ENCODE measurements at places on chromosomes 5 and 9.
A peak's percentile ranks its signal among the peaks of the same experiment; 100 is the strongest.

DNA sequence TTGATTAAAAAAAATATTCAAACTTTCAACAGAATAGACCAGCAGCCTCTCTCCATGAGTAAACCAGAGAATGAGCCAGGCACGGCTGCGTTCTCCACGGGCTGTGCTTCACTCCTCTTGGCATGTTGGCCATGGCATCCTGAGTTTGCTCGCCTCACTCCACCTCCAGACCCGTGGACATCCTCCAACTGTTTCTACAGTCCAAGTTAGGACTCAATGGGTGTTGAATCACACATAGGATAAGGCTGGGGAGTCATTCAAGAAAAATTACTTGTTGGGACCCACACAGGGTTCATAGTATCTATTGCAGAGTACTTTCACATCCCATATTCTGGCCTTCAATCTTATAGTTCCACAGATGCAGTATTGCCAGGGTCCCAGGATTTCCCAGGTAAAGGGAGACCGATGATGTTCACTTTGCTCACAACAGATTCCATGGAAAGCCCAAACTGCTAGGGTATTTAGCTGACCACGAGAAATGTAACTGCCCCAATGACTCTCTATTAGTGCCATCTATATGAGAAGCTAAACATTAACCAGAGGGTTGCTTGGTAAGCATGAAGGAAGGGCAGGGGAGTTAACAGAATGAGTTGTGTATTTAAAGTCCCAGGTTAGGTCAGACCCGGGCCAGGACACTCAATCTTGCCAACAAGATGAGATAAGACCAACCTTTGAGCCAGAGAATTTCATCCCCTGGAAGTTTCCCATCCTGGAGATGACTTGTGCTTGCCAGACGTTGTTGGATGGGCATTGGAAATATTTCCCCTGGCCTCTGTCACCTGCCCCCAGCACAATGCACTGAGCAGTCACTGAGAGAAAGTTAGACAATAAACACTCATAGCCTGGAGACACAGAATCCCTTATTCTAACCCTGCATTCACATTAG lies 19.7 kb upstream of the GDA start:
- no peak for DNase-seq

DNA sequence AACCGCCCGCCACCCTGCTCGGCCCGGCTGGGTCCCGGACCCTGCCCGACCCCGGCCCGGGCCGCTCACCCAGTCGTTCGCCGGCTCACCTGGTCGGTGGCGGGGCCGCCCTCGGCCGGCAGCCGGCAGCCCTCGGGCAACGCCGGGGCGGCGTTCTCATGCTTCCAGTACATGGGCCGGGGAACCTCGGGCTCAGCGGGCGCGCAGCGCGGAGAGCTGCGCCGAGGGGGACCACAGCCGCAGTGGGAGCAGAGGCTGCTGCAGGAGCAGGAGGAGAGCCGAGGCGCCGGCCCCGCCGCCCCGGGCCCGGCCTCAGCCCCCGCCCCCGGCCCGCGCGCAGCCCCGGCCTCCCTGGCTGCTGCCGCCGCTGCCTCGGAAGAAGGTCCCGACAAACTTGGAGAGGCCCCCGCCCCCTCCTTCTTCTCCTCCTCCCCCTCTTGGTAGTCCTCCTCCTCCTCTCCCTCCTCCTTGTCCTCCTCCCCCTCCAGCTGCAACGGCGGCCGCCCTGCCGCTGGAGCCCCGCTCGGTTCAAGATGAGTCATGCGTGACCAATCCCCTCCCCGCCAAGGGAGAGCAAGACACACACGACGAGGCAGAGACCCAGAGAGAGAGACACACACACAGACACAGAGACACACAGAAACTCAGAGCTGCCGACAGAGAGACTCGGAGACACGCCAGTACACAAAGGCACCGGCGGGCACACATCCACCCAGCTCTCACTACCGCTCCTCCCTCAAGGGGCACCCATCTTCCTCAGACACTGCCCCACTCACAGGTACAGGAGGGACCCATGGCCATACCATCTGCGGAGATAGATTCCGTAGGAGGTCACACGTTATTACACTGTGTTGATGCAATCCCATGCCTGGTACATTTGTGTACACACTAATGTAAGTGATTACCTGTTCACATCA lies at the start of gene LHX6:
Gene LHX6 (minus strand): TSS at position 390 of the 917 bp plus-strand sequence. CDS start 217 bp downstream, at position 173.
- no peak for DNase-seq

DNA sequence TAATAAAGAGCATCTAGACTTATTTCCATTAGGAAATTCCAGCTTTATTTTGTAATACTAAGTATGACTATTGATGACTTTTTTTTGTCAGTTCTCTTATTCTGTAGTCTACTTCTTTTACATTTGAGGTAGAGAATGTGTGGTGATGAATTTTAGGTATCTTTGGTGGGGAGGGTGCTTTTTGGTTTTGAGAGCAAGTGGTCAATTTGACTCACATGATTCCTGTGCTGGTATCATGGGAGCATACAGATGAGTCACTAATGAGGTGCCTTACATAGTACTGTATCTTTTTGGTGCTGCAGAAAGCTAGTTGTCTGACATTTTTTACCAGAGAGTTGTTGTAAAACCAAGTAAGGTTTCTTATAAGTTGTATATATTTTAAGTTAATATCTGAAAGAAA lies 35.3 kb downstream of the ERBIN start:
- DNase-seq: no peak

DNA sequence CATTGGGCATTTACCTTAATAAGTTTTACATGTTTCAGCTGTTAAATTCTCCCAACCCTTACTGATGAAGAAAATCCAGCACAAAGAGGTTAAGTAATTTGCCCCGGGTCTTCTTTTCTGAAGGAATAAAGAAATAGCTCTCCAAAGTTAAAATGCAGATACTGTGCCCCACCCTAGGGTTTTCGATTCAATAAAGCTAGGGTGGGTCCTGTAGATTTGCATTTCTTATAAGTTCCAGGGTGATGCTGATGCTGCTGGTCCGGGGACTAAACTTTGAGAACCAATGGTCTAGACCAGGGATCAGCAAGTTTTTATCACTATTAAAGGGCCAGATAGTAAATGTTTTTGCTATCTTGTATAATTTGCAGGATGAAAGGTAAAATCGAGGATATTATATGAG lies 156.7 kb downstream of the ADAMTS12 start:
- DNase-seq: no peak

DNA sequence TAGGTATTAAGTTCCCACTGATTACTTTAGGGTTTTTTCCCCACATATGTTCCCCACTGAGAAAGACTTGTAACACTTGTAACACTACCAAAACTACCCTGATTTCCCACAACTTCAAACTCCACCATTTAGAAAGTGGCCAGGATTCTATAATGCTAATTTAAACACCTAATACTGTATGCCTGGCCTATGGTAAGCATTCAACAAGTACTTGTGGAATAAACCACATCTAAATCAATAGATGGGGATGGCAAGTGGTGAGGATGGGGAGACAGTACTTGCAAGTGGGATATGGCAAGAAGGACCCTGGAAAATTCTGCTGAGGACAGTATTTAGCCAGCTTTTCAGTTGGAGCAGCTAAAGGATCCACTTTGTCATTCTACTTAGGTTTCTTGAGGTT lies 210.7 kb downstream of the EBF1 start:
- DNase-seq: no peak

DNA sequence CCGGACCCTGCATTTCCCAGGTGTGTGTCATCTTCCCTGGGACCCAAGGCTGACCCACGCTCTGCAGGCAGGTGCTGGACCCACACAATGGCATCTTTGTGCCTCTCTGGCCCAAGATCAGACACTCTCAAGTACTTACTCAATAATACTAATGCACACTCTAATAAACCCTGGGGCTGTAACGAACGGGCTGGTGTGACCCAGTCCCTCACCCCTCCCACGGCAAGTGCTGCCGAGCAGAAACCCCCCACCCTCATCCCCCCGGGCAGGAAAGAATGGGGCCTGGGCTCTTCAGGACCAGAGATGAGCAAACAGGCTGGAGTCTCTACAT lies 1.1 kb upstream of the OBP2B start:
- DNase-seq: no peak

DNA sequence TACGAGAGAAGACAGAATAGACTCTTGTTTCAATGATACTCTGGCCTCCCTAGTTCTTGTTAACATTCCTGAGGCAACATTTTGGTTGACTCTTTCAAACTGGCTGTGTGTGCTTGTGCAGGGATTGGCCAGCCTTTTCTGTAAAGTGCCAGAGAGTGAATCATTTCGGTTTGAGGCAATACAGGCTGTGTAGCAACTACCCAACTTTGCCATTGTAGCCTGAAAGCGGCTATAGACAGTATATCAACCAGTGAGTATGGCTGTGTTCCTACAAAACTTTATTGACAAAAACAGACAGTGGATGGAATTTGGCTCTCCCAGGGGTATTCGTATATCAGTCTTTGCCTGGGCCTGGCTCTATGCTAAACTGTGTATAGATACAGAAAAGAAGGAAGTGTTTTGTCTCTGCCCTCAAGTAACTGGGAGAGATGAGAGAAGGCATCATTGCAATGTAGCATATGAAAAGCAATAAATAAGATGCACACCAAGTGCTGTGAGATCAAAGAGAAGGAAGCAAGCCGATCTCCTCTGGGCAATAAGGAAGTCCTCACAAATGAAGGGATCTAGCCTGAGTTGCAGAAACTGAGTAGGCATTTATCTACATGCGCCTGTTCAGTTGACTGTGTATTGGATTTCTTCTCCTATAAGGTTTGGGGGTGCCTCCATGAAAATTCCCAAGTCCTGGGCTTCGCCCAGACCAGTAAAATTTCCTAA lies 568.0 kb upstream of the KLF4 start:
- no peak for DNase-seq

DNA sequence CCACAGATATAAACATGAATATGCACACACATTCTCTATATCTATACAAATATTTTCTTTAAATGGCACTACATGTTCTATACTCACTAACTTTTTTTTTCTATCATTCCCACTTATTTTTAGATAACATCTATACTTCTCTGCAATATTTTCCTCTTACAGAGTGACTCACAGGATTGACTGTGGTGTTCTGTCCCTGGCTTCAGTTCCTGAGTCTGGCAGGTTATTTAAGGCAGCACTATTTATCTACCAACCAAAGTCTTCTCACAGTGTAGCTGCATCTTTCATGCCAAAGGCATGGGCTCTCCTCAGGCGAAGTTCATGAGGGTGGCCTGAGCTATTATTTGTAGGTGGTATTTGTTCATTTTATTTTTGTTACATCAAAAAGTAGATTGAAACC lies 409.0 kb downstream of the PRR16 start:
- no peak for DNase-seq

DNA sequence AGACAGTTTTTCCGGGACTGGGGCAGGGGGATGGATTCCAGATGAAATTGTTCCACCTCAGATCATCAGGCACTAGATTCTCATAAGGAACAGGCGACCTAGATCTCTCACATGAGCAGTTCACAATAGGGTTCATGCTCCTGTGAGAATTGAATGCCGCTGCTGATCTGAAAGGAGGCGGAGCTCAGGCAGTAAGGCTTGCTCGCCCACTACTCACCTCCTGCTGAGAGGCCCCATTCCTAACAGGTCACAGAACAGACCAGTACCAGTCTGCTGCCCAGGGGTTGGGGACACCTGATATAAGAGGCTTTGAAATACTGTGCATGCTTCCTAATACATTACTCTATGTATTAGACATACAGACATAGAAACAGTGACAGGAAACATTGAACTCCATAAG lies 41.1 kb downstream of the PTPRD start:
- DNase-seq: no peak

GRCh38 chr5:151596828-151597539 lies 5.9 kb upstream of the FAT2 start:
- no peak for DNase-seq

GRCh38 chr5:145554399-145554798 lies 280.7 kb downstream of the PRELID2 start:
- no peak for DNase-seq

GRCh38 chr5:13217636-13218035 lies 726.9 kb downstream of the DNAH5 start:
- DNase-seq: no peak

DNA sequence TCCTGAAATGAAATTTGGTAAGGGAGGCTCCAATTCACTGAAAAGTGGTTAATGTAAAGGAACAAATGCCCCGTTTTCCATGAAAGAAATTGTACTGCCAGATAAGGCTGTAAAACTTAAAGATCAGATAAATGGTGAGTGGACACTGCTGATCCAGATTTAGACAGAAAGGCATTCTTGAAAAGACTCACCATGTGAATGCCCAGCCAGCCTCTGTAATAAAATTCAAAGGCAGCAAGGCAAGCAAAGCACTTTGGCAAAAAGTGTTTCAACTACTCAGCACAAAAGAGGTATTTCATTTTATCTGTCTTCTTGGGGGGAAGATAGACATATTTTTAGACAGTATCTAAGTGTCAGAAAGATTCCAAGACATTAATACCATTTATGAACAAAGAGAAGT lies 133.6 kb downstream of the MLLT3 start:
- no peak for DNase-seq

DNA sequence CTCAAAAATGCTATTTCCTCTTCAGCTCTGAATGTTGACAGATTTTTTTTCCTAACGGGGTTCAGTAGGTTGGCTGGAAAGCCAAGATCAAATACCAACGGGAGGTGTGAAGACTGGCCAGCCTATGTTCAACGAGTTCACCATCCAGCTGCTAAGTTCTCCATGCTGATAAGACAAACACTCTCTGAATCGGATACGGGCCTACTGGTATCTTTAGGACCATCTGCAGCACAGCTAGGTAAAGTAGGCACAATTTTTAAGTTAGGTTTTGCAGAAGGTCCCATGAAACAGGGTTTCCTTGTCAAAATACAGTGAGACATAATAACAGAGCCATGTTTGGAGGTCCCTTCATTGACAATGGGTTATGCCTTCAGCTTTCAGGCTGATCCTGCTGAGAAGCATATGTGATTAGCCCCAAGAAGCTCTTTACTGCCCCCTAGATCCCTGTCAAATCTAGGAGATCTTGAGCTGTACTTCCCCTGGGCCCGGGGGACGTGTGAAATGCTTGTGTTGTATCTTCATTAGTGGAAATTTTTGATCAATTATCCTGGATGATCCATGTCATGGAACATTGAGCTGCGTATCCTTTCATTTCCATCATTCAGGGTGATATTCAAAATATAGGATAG lies 60.6 kb downstream of the PGM5 start:
- no peak for DNase-seq

- no peak for DNase-seq
These were observed 14.3 kb upstream of the GPX3 start for GRCh38 chr5:151005950-151006576.

- DNase-seq: no peak
These were observed 20.2 kb downstream of the GRAMD2B start for GRCh38 chr5:126443374-126443851.

GRCh38 chr5:150612405-150612804 lies 28.1 kb upstream of the SYNPO start:
- DNase-seq: no peak

GRCh38 chr5:120604884-120605283 lies 140.8 kb downstream of the PRR16 start:
- DNase-seq: no peak

GRCh38 chr9:106059886-106060285 lies 365.5 kb downstream of the TMEM38B start:
- no peak for DNase-seq

- DNase-seq: no peak
These were observed 1.5 kb downstream of the UAP1L1 start for GRCh38 chr9:137078701-137079400.

- DNase-seq: no peak
These were observed 320.3 kb downstream of the DIRAS2 start for GRCh38 chr9:90322296-90322695.

GRCh38 chr5:142981886-142982820 lies 212.0 kb downstream of the ARHGAP26 start:
- peak; percentile 70 for DNase-seq
